ELR (cell line): ENCODE measurements at places on chromosomes 16 and 17.
A peak's percentile ranks its signal among the peaks of the same experiment; 100 is the strongest.

DNA sequence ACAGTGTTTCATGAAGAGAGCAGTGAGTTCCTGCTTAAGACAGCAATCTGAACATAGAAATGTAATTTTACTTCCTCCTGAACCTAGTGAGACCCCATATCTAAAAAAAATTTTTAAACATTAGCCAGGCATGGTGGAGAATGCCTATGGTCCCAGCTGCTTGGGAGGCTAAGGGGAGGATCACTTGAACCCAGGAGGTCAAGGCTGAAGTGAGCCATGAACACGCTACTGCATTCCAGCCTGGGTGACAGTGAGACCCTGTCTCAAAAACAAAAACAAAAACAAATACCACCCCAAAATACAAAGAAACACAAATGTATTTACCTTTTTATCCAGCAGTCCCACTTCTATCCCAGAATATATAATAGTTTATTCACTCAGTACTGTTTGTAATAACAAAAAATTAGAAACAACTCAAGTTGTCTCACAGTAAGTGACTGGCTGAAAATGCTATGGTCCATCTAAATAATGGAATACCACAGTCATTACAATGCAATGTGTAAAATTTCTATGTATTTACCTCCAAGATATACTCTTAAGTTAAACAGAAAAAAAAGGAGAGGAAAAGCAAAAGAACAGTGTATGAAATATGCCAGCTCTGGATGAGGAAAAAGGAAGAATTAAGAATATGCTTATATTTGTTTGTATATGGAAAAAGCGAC, 16.3 kb downstream of the CFDP1 start:
- DNase-seq: no peak

DNA sequence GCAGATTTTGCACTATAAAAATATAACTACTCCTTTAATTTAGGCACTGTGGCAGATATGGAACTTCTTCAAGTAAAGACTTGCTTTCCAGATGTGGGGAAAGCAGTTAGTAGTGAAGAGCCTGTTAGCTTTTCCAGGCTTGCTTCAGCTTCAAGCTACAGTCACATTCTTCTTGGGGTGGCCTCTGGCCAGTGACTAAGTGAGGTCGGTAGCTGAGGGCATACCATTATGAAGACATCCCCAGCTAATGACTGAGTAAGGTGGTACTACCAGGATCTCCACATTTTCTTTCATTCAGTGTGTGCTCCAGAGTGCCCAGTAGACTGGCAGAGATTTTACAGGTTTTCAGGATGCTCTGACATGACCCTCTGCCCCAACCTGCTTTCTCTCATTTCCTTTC, 167.1 kb upstream of the KIF2B start:
- DNase-seq: peak; percentile 74

DNA sequence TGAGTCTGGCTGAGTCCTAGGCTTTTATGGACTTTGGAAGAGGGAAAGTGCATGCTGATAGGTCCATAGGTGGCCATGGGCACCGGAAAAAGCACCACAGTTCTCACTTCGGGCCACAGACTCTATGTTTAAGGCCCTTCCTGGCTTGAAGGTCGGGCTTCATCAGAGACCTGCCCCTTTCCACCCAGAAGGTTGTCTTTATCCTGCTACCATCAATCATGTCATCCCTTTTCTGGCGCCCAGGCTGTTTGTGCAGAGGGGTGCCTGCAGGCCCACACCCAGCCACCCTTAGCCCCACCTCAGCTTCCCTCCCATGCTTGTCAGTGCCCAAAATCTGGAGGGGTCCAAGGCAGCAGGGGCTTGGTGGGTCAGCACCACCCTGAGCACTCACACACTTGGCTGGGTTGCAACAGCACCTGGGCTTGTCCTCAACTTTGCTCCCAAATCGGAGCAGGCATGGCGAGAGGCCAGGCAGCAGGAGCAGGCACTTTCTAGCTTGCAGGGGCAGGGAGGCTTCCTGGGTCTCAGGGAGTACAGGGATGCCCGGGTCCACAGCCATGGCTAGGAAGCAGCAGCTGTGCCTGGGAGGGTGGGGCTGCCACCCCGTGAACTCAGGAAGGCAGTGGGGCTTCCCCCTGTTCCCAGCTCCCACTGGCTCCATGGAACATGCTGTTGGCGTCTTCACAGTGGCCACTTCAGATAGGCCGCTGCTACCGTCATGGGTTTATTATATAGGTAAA, 63.8 kb upstream of the TOM1L1 start:
- no peak for DNase-seq

- no peak for DNase-seq
These were observed 205.7 kb downstream of the SNX29 start for GRCh38 chr16:12182212-12182611.

GRCh38 chr16:73558219-73558618, 510.3 kb upstream of the ZFHX3 start:
- no peak for DNase-seq

GRCh38 chr16:81585785-81586184, 141.2 kb downstream of the CMIP start:
- peak; percentile 54 for DNase-seq

GRCh38 chr17:39732586-39732985, 2.3 kb upstream of the MIEN1 start:
- no peak for DNase-seq

DNA sequence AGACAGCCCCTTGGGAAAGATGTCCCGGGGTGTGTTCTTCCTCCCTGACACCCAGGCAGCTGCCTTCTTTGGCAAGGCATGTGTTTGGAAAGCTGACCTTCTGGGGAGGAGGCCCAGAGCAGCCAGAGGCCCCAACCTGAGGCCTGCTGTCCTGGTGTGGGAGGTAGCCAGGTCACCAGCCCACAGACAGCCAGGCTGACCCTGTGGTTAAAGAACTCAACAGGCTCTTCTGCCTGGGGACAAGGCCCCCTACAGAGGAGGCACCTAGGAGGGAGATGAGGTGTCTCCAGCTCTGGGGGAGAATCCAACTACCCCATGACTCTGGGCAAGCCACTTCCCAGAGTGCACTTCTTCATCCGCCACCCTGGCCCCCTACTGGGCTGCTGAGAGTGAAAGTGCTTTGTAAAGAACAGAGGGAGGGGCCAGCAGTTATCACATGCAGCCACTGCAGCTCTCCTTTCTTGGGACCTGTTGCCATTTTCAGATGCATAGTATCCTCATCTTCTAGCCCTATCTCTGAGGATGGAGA, 13.1 kb upstream of the SREBF1 start:
- peak; percentile 58 for DNase-seq

DNA sequence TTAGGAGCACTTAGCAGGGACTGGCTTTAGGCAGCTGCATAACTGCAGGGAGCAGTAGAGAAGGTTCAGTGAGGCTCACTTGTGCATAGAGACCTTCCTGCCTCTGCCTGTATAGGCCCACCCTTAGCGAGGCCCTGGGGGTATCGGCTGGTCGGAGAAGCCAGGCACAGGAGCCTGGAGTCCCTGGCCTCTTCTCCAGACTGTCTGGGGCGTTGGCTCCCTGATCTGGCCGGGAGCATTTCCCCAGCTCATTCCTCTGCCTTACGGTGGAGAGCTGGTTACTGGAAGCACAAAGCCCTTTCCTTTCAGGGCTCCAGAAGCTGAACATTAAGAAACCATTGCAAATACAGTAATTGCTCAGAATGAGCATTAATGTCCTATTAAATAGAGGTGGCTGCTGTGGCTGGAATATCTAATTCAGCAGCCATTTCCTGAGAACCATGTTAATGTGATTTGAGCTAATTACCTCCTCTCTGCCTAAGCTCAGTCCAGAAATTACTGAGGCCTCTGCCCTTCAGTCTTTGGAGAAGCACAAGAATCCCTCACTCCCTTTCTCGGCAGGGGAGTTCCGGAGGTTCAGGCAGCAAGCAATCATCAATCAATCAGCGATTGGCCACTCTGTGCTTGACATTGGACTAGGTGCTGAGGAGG, 18.8 kb upstream of the TMEM220 start:
- DNase-seq: no peak

- no peak for DNase-seq
These were observed 83.1 kb downstream of the NETO2 start for GRCh38 chr16:47060596-47060995.

DNA sequence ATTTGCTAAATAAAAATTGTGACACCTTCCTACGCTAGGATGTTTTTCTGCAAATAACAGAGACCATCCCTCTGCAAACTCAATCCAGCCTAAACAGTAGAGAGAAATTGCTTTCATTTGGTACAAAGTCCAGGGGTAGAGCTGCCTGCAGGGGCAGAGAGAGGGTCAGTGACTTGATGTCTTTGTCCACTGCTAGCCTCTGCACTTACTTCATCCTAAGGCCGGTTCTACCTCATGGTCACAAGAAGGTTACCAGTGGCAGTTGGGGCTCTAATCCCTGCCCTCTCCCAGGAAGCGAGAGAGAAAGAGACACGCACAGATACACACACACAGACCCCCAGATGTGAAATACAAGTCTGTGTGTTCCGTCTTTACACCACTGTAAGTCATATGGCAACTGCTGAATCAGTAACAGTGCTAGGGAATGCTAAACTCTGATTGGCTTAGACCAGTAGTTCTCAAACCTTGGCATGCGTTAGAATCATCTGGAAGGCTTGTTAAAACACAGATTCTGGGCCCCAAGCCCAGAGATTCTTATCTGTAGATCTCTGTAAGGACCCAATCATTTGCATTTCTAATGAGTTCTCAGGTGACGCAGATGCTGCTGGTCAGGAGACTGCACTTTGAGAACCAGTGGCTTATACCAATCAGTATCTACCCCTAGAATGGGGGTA, 13.1 kb upstream of the LPCAT2 start:
- DNase-seq: peak; percentile 46

- DNase-seq: peak; percentile 94
These were observed 366.3 kb upstream of the XYLT1 start for GRCh38 chr16:17836868-17837602.

DNA sequence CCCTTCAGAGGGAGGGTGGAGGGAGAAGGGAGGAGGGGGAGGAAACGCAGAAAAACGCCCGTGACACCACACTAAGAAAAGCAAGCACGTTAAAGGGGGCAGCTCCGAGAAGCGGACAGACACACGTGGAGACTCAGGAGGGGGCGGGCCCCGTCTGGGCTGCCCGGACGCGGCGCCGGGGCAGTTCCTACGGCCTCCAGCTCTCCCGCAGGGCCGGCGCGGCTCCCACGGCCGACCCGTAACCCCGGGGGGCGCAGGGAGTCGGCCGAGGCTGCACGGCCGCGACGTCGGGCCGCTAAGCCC, 362 bp downstream of the KLHDC4 start:
- DNase-seq: peak; percentile 42

- DNase-seq: peak; percentile 66
These were observed 339.8 kb upstream of the PSMD7 start for GRCh38 chr16:73956587-73957494.

DNA sequence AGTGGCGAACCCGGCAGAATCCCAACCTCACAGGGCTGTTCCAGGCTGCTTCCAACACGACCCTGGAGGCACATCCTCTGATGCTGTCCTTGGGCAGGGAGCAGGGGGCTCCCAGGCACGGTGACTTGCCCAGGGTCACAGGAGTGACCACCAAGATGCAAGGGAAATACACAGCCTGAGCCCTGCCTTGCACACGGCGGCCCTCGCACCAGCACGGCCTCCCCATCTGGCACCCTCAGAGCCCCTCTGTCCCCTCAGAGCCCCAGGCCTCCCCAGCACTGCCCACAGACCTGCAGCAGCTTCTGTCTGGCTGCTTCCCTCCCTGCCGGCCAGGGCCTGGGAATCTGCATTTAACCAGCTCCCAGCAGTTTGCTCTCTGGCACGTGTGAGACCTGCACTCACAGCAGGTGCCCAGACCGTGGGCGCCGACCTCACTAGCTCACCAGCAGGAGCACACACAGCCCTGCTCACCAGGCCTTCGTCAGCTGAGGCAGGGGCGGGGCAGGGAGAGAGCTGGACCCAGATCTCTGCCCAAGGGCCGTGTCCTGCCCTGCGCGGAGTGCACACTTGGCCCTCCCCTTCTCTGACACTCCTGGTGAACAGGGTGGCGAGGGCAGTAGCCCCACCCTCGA, 29.7 kb upstream of the ZC3H18 start:
- DNase-seq: no peak

- DNase-seq: no peak
These were observed 24.0 kb upstream of the STH start for GRCh38 chr17:45974916-45975630.

DNA sequence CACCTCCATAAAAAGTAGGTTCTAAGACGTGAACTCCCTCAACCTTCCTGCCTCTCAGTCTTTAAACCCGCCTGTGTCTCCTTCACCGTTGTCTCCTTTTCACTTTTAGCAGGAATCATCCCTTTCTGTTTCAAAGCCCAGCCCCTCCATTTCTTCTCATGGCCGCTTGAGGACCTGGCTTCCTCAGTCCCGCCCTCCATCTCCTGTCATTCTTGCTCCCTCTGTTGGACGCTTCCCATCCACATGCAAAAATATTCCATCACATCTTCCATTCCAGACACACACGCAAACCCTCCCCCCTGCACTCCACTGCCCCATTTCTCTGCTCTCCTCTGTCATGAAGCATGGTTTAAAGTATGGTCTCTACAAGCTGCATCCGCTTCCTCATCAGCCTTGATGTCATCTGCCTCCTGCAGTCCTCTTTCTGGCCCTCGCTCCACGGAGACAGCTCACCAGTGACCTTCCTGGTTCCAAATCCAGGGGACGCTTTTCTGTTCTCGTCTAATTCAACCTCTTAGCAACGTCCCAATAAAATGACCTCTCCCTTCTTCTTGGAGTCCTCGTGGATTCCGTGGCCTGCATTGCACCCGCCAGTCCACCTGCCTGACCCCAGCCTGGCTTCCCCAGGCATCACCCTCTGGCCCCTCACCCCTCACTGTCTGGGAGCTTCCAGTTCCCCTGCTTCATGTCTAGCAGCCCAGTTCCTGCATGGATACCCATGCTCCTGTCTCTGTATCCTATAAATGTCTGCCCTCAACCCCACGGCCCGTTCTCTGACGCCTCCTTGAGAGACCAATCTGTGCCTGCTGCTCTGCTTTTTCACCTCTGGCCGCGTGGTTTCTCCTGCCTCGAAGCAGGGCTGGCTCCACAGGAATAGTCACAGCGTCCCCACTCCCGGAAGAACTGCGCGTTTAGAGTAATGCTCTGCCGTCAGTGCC, 26.2 kb downstream of the ANKRD40 start:
- DNase-seq: peak; percentile 93

DNA sequence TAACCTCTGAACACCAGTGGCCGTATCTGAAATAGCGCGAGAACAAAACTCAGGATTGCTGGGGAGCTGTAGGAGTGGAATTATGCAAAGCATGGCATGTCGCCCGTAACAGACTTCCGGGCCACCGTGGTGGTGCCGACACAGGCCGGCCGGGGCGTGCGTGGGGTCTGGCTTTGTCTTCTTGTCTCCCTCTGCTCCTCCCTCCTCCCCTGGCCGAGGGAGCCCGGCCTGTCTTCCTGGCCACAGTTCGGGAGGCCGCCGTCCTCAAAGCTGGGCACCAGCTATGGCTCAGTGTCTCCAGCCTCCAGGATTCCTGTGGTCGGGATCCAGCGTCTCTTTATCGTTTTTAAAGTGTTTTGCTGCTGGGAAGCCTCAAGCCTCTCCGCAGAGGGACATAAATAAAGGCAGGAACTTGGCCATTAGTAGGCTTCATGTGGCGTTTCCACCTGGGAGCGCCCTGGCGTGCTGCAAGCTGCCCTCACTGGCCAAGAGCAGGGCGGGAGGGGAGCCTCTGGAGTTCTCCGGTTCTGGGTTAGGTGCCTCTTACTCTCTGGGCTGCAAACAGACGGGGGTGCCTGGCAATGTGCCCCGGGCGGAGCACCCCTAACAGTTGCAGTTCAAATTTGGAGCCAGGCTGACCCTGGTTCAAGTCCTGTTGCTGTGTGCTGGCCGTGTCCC, 22.0 kb upstream of the NPTX1 start:
- peak; percentile 43 for DNase-seq
